Body of pancreas (tissue), 4 donors: ENCODE measurements at places on chromosomes 5 and 9. TPM values are rescaled to one million over a fixed set of nuclear protein-coding genes. Genes with fewer than 3 reads are reported as not detected.

Gene CCDC152
- total RNA-seq, result not detected

GRCh38 chr9:137095664-137096517 is 9.1 kb downstream of the MAN1B1 start:
- DNase-seq, result no peak

GRCh38 chr5:111386832-111387162 is 125.5 kb downstream of the STARD4 start:
- no peak for DNase-seq

GRCh38 chr5:160272889-160273288 is 39.5 kb downstream of the CCNJL start:
- DNase-seq, result no peak

- DNase-seq, result no peak
Observed at GRCh38 chr9:21661626-21662025, 140.8 kb upstream of the MTAP start.

- no peak for DNase-seq
Observed at GRCh38 chr9:135901826-135902225, 5.5 kb downstream of the CAMSAP1 start.

GRCh38 chr9:21479152-21479702 is 2.9 kb downstream of the IFNE start:
- DNase-seq, result no peak

Gene KCNV2
- total RNA-seq, result not detected

Gene ZDHHC11
- 4.7 TPM for total RNA-seq

GRCh38 chr5:154949781-154950180 is 8.9 kb downstream of the MRPL22 start:
- DNase-seq, result no peak
